ENCODE measurements at places on chromosomes 13 and 19. TPM values are rescaled to one million over a fixed set of nuclear protein-coding genes. Genes with fewer than 3 reads are reported as not detected.

Gene VN1R2
- not detected for total RNA-seq

Gene P2RY11
- 3.0 TPM for total RNA-seq

DNA sequence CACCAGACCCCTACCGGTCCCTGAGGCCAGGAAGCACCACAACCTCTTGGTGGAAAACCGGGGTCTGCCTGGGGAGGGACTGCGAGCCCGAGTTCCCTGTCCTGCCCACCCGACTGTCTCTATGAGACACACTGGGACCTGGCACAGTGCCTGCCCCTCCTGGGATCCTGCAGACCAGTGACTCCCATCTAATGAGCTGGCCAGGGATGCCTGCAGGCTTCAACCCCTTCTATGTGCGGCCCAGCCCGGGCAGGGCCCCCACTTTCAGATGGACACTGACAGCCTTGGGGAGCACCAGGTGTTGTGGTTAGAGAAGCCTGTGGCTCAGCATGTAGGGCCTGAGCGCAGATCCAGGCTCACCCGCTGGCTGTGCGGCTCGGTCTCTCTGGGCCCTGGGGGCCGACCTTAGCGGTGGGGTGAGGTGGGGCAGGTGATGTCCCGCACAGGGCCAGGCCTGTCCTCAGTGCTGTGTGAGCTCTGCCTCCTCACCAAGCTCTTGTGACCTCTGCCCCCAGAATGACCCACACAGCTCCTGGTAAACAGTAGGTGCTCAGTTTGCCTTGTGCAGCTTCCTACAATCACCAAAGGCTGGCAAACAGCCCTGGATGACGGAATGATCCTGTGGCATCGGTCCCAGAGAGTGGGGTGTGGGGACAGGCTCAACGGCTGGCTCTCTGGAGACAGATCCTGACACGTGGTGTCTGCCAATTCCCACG is 17.9 kb upstream of the CACTIN start:
- peak; percentile 4 for DNase-seq

- DNase-seq = no peak
Observed at GRCh38 chr19:58460039-58460438, 6.8 kb upstream of the ZNF324 start.

DNA sequence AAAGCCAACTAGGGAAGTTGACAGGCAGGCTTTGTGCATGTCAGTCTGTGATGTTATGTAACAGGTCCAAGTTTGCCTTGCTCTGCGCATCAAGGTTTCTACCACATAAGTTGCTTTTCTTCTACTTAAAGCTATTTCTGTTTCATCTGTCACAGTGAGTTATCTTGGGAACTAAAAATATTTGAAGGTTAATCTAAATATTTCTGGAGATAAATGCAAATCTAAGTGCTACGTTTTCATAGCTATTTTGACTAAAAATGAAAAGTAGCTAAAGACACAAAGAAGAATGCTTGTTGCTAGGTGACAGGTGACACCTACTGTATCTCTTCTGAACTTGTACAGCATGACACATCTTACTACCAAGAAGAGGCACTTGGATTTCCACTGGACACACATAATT is 135.6 kb downstream of the KLF12 start:
- DNase-seq = no peak
